ENCODE measurements at places on chromosomes 13 and 19. TPM values are rescaled to one million over a fixed set of nuclear protein-coding genes. Genes with fewer than 3 reads are reported as not detected.

Gene ZNF723
- total RNA-seq = not detected

Gene CD79A
- total RNA-seq = 19.3 TPM

GRCh38 chr13:100530671-100531213 is 57.8 kb downstream of the GGACT start:
- no peak for DNase-seq
- H3K4me3 ChIP-seq = no peak overlapping the region
- H3K4me1 ChIP-seq = no peaks in the 10 kb centered on the region
- no peaks in the 10 kb centered on the region for H3K36me3 ChIP-seq

DNA sequence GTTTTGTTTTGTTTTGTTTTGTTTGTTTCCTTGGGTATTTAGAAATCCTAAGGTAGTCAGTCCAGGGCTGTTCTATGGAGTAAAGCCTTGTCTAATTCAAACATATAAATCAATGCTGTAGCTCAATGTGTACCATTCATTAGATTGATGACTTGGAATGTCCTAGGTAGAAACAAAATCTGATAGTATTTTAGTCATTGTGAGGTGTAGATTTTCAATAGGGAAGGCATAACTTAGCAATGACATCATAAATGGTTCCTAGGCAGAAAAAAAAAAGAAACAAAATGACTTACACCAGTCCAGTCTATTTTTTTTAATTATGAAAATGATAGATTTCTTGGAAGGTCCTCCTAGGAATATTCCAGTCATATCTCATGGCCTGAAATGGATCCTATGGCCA is 189.9 kb downstream of the SPRY2 start:
- no peaks in the 10 kb centered on the region for H3K4me1 ChIP-seq
- no peak for DNase-seq

GRCh38 chr13:77230560-77230959 is 96.3 kb downstream of the MYCBP2 start:
- peaks cover 19% of the 10 kb centered on the region for H3K4me1 ChIP-seq
- DNase-seq = peak; percentile 52
- no peaks in the 10 kb centered on the region for H3K27me3 ChIP-seq
- peak overlapping the region; percentile 62 for H3K27ac ChIP-seq
- peaks cover 20% of the 10 kb centered on the region for H3K36me3 ChIP-seq
- H3K4me3 ChIP-seq = no peak overlapping the region

DNA sequence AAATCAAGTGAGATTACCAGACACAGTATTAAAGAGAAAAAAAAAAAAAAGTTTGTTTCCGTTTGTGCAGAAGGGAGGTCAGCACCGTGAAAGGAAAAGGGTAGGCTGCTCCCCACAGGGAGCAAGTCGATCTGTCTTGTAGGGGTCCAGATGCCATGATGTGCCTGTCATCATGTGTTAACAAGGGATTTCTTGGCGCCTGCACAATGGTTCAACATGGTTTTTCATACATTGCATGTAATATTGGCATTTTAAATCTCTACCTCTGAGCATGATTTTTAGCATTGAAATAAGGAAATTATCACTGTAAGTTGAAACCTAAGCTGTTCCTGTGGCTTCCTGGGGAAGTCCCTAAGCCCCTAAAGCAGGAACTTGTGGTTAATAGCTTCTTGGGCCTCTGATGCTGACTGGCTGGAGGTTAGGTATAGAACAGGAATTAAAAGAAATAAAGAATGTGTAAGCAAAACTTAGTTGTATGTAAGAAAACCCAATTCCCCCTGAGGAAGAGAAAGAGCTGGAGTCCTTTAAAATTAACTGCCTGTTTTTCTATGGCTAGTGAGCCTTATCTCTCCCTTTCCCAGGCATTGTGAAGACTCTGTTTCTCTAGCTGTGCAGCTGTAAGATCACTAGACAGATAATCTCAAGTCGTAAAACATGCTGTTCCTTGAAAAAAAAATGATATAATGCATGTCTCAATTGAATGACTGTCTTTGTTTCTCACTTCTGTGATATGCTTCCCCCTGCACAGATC is 7.4 kb upstream of the FCGBP start:
- H3K36me3 ChIP-seq = peaks cover 26% of the 10 kb centered on the region
- no peaks in the 10 kb centered on the region for H3K27me3 ChIP-seq

Measured in activated CD8-positive, alpha-beta T cell treated with anti-CD3 and anti-CD28 coated beads for 36 hours (primary cell).